ENCODE measurements at places on chromosomes 12 and 14.
A peak's percentile ranks its signal among the peaks of the same experiment; 100 is the strongest.

GRCh38 chr14:92789457-92790089, 4.5 kb upstream of the GOLGA5 start:
- DNase-seq = no peak

GRCh38 chr12:11695321-11695720, 45.8 kb downstream of the ETV6 start:
- peak; percentile 56 for DNase-seq

GRCh38 chr14:91509083-91509877, 830 bp downstream of the PPP4R3A start:
- no peak for DNase-seq

GRCh38 chr14:102568115-102568614, 24.3 kb upstream of the RCOR1 start:
- no peak for DNase-seq

DNA sequence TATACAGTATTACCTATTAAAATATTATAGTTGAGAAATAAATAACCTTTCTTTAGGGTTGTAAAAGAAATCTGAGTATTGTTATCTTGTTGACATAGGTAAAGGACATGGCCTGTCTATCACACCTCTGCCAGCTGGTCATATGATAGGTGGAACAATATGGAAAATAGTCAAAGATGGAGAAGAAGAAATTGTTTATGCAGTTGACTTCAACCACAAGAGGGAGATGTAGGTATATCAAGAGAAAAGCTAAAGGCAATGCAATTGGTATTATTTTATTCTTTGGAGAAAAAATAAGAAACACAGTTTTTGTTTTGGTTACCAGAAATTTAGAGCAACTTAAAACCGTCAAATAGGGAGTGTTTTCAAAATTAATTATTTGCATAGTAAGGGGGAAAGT, 13.5 kb downstream of the CPSF2 start:
- peak; percentile 15 for DNase-seq

- DNase-seq = no peak
Observed at GRCh38 chr14:105525326-105525725, 1.1 kb upstream of the TMEM121 start.

- DNase-seq = no peak
Observed at GRCh38 chr12:65769880-65770279, 54.4 kb upstream of the HMGA2 start.

DNA sequence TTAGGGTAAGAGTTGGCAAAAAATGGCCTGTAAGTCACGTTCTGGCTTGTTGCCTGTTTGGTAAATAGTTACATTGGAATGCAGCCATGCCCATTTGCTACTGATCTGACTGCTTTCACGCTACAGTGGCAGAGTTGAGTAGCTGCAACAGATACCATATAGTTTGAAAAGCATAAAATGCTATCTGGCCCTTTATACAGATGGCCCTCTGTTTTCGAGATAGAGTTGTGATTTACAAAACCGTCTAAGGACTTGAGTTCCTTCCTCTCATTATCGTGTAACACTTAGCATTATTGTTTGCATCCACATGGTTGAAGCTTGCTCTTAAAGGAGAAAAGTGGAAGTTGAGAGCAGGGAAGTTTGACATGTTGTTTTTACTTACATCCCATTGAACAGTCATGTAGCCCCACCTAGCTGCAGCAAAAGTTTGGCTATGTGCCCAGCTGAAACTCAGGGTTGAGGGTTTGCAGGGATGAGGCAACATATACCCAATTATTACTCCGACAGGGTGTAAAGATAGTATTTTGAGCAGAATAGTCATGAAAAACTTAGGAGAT, 11.3 kb upstream of the SCFD1 start:
- DNase-seq = no peak

GRCh38 chr14:94081386-94081820, 293 bp downstream of the IFI27L1 start:
- no peak for DNase-seq

- DNase-seq = no peak
Observed at GRCh38 chr12:96256672-96257361, 62.6 kb downstream of the ELK3 start.

- no peak for DNase-seq
Observed at GRCh38 chr14:76672123-76672522, 89.1 kb upstream of the VASH1 start.

DNA sequence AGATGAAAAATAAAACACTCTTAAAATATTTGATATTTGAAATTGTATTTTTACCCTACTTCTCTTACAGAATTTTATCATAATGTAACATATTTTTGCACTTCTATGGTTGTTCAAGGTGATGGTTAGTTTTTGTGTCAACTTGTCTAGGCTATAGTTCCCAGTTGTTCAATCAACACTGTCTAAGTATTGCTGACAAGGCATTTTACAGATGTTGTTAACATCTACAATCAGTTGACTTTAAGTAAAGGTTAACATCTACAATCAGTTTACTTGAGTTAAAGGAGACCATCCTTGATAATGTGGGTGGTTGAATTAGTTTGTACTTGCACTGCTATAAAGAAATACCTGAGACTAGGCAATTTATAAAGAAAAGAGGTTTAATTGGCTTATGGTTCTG, 206.5 kb downstream of the AEBP2 start:
- DNase-seq = no peak

GRCh38 chr12:7180685-7181084, 8.8 kb upstream of the PEX5 start:
- DNase-seq = no peak

DNA sequence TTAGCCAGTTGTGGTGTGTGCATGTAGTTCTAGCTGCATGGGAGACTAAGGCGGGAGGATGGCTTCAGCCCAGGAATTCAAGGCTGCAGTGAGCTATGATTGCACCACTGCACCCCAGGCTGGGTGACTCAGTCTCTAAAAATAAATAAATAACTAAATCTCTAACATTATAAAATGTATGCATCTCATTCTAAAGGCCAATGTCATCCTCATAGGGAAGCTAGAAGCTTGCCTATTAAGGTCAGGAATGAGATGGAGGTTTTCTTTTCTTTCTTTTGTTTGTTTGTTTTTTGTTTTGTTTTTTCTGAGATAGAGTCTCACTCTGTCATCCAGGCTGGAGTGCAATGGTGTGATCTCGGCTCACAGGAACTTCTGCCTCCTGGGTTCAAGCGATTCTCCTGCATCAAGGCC, 48.8 kb upstream of the PAPLN start:
- peak; percentile 28 for DNase-seq

GRCh38 chr14:23540141-23540469, 11.5 kb downstream of the ZFHX2 start:
- no peak for DNase-seq

GRCh38 chr12:47039079-47039478, 40.3 kb upstream of the PCED1B start:
- no peak for DNase-seq

GRCh38 chr14:61280526-61281185, 482 bp downstream of the TMEM30B start:
- no peak for DNase-seq

DNA sequence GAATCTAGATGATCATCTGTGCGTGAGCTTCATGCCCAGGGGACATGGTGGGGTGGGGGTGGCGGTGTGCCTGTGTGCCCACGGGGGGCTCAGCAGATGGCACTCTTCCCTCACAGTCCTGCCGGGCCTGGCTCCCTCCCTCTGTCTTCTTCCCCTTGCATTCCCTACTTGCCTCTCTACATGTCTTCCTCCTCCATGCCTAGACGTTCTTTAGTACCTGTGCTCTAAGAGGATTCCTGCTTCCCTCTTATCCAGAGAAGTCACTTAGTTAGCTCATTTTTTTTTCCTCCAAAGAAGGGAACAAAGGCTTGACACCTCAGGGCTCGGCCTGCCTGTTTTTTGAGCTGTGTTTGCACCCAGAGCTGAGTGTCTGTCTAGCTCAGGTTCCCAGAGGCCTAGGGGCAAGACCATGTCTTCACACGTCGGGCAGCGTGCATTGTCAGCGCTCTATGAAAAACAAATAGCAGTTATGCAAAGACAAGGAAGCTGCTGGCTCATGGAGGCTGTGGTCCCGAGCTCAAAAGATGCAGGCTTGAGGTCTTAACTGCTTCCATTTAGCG, 48.8 kb downstream of the NINJ2 start:
- DNase-seq = no peak

GRCh38 chr12:65810036-65810435, 14.2 kb upstream of the HMGA2 start:
- DNase-seq = peak; percentile 35

DNA sequence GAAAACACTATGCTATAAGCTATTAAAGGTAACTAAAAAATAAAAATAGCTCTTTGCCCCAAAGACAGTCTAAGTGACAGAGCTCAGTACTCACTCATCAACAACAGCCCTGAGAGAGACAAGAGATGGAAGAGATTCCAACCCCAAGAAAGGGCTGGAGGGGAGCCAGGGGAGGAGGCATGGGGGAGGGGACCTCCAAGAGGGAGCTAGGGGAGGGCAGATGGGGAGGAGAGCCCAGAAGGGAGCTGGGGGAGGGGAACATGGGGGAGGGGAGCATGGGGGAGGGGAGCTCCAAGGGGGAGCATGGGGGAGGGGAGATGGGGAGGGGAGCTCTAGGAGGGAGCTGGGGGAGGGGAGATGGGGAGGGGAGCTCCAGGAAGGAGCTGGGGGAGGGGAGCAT, 7.7 kb downstream of the SSH1 start:
- DNase-seq = no peak
